CD4-positive, alpha-beta T cell treated with Interleukin-1 beta for 1 hour (primary cell): ENCODE measurements at places on chromosomes 5 and 9.

GRCh38 chr5:128513806-128514205 lies 24.2 kb downstream of the FBN2 start:
- DNase-seq: no peak

DNA sequence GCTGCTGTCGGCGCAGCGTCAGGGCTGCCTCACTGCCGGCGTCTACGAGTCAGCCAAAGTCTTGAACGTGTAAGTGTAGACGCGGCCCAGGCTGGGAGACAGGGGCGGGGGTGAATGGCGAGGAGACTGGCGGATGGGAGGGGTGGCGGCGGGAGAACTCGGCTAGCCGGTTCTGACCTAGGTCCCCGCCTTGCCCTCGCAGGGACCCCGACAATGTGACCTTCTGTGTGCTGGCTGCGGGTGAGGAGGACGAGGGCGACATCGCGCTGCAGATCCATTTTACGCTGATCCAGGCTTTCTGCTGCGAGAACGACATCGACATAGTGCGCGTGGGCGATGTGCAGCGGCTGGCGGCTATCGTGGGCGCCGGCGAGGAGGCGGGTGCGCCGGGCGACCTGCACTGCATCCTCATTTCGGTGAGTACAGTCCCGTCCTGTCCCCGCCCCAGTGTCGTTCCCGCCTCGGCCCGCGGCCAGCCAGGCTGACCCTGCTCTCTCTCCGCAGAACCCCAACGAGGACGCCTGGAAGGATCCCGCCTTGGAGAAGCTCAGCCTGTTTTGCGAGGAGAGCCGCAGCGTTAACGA lies 745 bp downstream of the GADD45G start:
- peak; percentile 37 for DNase-seq

DNA sequence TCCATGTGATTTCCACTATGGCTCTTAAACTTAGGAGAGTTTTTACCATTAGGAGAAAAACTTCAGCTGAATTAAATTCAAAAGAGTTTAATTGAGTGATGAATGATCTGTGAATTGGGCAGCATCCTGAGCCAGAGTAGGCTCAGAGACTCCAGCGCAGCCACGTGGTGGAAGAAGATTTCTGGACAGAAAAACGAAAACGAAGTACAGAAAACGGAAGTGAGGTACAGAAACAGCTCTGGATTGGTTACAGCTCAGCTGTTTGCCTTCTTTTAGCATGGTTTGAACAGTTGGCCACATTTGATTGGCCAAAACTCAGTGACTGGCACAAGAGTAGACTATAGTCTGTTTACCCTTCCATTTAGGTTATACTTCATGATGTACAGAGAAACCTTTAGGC lies 69.2 kb upstream of the PLPP1 start:
- no peak for DNase-seq

DNA sequence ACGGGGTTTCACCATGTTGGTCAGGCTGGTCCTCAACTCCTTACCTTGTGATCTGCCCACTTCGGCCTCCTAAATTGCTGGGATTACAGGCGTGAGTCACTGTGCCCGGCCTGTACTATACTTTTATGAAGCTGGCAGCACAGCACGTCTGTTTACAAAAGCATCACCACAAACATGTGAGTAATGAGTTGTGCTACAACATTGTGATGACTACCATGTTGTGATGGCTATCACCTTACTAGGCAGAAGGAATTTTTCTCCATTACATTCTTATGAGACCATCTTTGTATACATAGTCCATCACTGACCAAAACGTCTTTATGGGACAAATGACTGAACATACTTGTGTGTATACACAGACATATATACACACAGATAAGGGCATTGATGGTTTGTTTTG lies 1019.0 kb downstream of the CDH18 start:
- no peak for DNase-seq

DNA sequence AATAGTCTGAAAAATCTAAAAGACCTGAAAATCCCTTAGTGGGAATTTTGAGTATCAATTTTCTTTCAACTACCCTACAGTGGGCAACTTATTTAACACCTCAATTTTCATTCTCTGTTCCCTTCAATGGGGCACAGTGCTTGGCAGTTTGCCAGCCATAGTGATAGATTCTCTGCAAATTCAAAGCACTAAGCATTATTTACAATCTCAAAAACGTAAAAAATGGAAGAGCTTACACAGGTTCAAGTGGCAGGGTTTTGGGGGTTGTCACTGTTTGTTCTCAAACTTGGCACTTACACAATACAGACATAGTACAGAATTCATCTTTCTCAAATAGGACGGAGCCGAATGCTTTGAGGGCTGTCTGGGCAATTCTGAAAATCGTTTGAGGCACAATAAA lies 515.0 kb downstream of the EFNA5 start:
- DNase-seq: no peak

GRCh38 chr5:52727576-52727975 lies 60.1 kb upstream of the ITGA1 start:
- no peak for DNase-seq

- no peak for DNase-seq
Observed at GRCh38 chr9:38346811-38347210, 45.7 kb upstream of the ALDH1B1 start.

- DNase-seq: no peak
Observed at GRCh38 chr5:59999056-59999455, 105.5 kb upstream of the PDE4D start.

- no peak for DNase-seq
Observed at GRCh38 chr5:92850886-92851285, 730.1 kb downstream of the NR2F1-AS1 start.

DNA sequence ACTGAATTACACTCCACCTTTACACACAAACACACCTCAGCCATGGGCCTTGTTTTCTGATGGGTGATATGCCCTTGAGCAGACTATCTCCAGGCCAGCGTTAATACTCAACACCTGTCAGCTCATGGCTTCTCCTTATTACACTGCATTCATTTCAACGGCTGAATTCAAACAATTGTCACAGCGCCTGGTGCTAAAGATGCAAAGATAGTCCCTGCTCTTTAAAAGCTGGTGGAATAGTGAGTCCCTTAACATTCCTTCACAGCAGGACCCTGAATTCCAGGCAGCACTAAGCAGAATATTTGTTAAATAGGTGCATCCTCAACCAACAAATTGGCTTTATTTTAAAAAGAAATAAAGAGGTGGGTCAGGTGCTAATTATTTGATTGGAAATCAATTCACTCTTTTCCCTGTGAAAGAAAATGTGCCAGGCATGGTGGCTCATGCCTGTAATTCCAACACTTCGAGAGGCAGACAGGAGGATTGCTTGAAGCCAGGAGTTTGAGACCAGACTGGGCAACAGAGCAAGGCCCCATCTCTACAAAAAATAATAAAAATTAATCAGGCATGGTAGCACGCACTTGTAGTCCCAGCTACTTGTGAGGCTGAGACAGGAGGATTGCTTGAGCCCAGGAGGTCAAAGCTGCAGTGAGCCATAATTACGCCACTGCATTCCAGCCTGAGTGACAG lies 155.7 kb upstream of the EFNA5 start:
- DNase-seq: no peak

- DNase-seq: peak; percentile 26
Observed at GRCh38 chr9:764105-764524, 77.4 kb upstream of the DMRT1 start.

GRCh38 chr5:45643056-45643455 lies 53.1 kb downstream of the HCN1 start:
- no peak for DNase-seq

GRCh38 chr9:76592091-76592973 lies 133.3 kb downstream of the GCNT1 start:
- no peak for DNase-seq

- DNase-seq: no peak
Observed at GRCh38 chr9:109206670-109207069, 39.6 kb upstream of the FRRS1L start.

DNA sequence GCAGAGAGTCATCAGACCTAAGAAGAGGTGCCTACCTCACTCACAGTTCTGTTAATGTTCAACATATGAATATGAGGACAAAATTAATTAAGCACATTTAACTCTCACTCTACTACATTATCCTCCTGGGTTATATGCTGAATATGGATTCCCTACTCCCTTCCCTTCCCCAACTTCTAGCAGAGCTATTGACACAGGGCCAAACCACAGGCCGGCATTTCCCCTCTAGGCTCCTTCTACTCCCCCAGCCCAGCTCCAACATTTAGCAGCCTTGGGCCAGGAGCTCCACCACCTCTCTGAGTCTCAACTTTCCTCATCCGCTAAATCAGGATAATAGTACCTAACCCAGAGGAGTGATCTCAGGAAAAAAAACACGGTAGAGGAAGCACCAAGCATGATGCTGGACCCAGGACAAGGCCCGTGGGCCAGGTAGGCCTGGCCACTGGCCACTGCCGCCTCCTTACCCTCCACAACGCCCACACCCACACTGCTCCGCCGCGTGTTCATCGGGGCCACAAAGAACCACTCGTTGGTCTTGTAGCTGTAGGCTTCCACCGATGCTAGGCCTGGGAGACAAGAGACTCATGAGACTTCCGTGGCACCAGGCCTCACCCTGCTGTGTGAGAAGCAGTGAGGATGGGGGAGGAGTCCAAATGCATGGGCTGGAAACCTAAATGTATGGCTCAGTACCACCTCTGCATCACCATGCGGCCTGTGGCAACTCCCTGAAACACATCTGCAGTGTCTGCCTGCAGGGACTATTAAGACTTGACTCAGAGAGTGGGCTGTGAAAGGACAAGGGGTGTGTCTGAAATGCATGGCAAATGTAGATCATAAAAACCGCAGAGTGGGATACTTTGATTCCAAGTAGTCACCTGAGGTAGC lies 98.8 kb downstream of the KLHL3 start:
- no peak for DNase-seq

DNA sequence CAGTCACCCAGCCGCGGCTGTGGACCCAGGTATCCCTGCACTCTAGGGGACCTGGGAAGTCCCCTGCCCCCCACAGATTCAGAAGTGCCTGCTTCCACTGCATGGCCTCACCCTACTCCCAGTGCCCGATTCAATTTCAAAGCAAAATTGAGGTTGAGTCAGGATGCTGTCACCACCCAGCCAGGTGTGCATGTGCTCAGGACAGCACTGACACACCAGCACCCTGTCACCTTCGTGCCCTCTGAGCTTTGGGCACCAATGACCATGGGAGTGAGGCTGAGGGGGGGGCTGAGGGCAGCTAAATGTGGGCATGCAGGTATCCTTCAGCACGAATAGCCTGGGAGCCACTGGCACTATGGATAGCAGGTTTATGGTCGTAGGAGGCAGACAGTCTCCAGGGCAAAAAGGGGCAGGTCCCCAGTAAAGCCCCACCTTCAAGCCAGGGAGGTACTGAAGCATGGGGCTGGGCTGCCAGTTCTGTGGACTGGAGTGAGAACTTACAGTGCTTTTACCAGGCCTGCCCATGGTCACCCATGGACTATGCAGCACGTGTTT lies 1151.6 kb upstream of the CDH6 start:
- DNase-seq: no peak
